Right lobe of liver (tissue), 6 donors: ENCODE measurements at places on chromosomes 4 and X.

- no peak for DNase-seq
Measured at GRCh38 chrX:48278958-48279357, 23.8 kb downstream of the SSX1 start.

- no peak for DNase-seq
Measured at GRCh38 chr4:136810626-136811025, 721.7 kb downstream of the PCDH18 start.

DNA sequence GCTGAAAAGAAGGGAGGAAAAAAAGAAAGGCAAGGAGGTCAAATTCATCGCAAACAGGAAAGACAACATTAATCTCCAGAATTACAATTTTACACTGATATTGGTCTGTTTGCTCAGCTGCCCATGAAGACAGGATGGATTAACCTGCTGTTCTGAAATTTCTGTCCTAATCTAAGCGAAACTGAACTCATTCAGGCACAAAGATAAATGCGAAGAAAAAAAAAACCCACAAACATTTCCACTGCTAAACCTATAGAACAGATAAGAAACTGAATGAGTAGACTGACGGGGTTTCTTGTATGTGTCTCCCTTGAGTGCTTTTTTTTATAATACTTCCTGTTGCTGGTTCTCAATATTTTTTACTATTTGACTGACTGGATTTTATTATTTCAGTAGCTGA lies 251.8 kb upstream of the FTHL17 start:
- DNase-seq: no peak

DNA sequence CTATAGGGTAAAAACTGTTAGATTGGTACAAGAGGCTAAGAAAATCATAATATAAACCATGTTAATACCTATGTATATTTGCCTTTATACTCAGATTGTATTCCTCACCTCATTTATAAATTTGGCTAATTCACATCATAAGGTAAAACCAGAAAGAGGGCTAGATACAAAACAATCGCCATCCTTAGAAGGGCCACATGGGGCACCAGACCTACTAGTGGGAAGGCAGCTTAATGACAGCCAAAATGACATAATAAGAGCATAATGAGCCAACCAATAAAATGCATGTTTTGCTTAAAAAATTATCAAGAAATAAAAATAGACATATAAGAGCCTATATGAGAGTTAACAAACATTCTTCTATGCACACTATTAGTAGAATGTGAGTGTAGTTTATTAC lies 107.3 kb upstream of the PRDX4 start:
- no peak for DNase-seq

DNA sequence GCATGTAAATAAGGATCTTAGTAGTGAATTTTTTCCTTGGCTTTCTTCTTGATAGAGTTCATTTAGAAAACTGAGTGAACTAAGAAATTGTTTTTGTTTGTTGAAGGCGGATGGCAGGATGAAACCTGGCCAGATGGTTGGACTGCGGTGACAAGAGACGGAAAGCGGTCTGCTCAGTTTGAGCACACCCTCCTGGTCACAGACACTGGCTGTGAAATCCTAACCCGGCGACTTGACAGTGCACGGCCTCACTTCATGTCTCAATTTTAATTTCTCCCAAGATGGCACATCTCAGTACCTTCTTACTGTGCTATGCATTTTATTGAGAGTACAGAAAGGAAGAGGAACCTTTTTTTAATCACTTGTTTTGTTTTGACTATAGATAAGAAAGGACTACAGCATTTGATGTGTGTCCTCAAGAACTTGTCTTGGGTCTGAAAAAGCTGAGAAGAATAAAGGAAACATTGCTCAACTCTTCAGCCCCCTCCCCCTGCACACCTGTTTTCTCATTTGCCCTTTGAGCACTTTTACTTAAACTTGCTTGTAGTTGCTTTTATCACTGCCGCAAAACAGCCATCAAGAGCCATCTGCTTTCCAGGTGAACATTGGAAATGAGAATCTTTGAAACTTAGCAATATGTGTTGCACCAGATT lies 27.4 kb downstream of the ADH5 start:
- no peak for DNase-seq

DNA sequence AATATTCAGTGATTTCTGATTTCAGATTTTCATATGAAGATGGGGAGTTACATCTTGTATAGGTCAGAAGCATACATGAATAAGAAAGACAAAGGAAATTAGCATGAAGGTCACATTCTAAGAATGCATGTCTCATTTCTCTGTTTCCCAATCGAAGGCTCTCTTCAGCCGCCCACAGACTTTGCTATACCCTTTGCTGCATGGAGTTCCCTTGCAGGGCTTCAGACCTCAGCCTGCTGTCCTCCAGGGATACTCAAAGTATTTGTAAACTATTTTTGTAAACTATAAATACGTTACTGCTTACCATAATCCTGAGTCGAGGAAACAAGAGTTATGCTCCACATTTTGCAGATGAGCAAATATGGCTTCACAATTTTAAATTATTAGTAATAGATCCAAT lies 738.4 kb downstream of the PCDH18 start:
- no peak for DNase-seq

- DNase-seq: no peak
Measured at GRCh38 chrX:119745283-119745848, 13.0 kb upstream of the SOWAHD start.

GRCh38 chr4:11719879-11720278 lies 291.2 kb upstream of the HS3ST1 start:
- no peak for DNase-seq

- DNase-seq: no peak
Measured at GRCh38 chr4:2079006-2079405, 19.9 kb downstream of the NAT8L start.

GRCh38 chr4:174318829-174319764 lies 35.4 kb downstream of the CEP44 start:
- no peak for DNase-seq

GRCh38 chrX:65451663-65452062 lies 82.9 kb downstream of the LAS1L start:
- no peak for DNase-seq

DNA sequence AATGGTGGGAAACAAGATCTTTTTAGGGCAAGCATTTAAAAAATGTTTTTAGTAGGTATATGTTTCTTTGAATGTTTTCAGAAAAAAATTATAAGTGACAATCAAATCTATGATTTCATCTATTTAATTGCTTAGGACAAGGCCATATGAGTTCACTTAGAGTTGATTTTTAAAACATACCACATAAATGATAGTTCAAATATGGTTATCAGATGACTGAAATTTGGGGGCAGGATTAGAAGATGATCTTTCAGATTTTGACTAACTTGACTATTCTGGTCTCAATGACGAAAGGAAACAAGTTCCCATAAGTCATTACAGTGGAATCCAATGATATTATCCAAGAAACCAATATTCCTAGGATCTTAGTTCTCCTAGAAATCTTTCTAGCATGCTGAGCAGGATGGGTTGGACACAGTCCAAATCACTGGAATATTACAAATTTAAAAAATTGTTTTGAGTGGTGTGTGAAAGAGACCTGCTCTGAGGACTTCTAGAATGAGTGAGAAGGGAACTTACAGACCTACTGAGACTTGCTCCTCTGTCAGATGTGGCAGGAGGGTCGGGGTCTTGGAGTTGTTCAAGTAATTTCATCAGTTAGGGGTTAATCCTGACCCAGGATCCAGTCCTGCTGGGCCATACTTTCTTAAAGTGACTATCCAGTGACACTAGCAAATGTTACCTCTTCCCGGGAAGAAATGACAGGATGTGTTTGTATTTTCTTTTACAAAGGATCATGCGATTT lies 20.0 kb downstream of the RHOH start:
- no peak for DNase-seq

- DNase-seq: no peak
Measured at GRCh38 chr4:20337261-20337664, 85.6 kb downstream of the SLIT2 start.

GRCh38 chrX:134774190-134775048 lies 116.1 kb upstream of the PLAC1 start:
- no peak for DNase-seq

DNA sequence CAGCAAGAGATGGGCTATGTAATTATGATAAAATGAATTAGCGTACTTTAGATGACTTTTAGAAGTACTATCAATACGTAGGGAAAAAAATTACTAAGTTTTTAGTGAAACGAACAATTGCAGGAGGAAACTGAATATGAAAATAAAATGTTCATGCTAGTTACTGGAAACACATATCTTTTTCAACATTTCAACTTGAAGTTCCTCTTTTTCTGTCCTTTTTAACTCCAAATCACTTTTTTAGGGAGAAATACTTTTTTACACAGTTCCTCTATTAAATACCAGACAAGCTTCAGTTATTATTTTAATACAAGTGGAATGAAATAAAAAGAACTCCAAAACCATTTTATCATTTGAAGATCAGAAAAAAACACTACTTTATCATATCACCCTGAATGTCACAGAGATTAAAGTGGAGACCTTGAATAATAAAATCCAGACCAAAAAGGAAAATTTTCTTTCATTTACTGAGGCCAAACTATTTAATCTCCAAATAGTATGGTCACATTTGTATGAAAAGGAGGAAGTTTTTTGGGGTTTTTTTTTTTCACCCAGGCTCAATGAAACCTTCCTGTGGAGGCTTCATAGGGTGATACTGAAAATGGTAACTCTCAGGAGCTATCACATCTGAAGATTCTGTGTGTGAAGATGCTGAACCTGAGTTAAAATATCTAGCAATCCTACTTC lies 306.2 kb downstream of the INPP4B start:
- DNase-seq: no peak

- no peak for DNase-seq
Measured at GRCh38 chrX:12868747-12869146, 1.9 kb downstream of the TLR7 start.

DNA sequence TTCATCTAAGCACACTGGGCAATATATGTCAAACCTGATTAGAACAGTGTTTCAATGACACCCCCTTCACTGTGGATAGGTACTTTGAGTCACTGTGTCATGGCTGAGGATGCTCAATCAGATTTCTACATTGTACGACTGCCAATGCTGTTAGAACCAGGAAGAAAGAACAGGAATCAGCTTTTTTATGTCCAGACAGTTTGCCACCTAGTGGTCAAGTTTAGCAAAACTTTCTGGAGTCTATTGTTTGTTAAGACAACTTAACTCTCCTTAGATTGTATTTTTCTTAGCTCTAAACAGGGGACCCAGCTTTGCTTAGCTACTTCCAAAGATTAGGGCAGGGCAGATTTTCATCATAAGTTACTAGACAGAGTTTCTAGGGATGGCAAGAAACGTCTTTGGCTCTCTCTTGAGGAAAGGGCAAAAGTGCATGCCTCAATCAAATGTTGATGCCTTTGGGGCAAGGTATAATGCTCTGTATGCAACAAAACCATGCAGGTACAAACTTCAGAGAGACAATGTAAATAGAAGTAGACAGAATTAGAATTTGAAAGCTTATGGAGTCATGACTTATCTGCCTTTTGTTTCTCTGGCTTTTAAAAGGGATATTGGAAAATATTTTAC lies 40.5 kb upstream of the BMP3 start:
- DNase-seq: no peak

DNA sequence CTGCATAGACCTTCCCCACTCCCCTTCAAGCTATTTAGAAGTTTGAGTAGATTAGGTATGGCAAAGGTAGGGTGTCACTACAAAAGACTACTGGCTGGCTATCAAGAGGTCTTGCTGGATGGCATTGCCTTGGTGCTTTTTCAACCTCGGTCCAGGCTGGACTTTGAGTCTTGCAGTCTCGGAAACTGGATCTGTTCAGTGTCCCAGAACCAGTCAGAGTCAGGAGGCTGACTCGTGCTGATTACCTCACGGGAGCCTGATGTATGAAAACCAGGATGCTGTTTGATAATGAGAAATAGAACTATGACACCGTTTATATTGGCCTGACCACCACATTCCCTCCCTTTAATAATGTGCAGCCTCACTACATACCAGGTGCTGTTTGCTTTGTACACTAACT lies 2.7 kb upstream of the PHKA1 start:
- DNase-seq: peak; percentile 19

DNA sequence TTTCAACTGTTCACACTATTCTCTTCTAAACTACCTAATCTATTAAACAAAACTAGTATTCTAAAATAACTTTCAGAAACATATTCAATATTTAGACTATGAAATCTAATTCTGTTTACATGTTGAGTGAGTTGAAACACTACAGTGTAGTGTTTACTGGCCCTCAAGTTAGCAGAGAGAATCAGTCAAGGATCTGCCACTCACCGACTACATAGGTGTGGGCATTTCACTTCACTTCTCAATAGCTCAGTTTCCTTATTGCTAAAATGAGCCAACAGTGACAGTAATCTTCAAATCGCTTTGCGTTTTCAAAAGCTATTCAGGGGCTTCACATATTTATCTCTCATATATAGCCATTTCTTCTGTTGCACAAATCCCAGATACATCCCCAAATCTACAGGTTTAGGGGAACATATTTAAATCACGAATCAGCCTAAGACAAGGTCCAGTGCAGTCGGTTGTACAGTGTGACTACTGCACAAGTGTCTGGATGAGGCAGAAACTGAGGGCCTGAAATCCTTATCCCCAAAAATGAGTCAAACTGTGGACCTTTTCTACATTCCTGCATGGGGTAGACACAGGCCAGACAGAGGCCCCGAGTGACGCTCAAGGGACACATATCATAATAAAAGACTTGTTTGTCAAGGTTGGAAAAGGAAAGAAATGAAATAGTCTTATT lies 129.8 kb downstream of the PPP3CA start:
- no peak for DNase-seq

- DNase-seq: peak; percentile 52
Measured at GRCh38 chr4:148056879-148057278, 325.0 kb downstream of the ARHGAP10 start.

GRCh38 chr4:68951078-68951805 lies at the start of gene UGT2A3:
TSS of gene UGT2A3 (minus strand) at chr4:68951804. CDS start at chr4:68951760, 44 bp downstream.
- DNase-seq: peak; percentile 78

GRCh38 chrX:150907474-150907873 lies 9.0 kb upstream of the CD99L2 start:
- DNase-seq: no peak

- DNase-seq: no peak
Measured at GRCh38 chrX:39779952-39780783, 317.6 kb downstream of the BCOR start.

DNA sequence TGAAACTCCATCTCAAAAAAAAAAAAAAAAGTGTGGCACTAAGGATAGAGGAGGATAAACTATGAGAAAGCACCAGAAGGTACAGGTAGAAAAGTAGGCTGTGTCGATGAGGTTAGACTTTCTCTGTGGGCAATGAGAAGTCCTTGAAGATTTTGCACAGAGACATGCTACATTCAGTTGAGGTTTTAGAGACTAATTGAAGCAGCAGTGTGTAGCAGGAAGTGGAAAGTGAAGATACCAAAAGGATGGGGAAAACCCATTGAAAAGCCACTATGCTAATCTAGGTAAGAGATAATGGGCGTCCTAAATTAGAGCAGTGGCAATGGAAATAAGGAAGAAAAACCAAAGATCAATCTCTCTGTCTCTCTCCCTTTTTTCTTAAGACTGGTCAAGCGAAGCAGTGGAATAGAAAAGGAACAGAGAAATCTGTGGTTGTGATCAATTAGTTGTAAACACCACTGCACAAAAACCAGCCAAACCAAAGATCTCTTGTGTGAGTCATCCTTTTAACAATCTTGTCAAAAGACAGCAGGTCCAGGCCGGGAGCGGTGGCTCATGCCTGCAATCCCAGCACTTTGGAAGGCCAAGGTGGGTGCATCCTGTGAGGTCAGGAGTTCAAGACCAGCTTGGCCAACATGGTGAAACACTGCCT lies 3.5 kb downstream of the SPINK2 start:
- DNase-seq: no peak
